ENCODE measurements at places on chromosomes 6 and 20.

DNA sequence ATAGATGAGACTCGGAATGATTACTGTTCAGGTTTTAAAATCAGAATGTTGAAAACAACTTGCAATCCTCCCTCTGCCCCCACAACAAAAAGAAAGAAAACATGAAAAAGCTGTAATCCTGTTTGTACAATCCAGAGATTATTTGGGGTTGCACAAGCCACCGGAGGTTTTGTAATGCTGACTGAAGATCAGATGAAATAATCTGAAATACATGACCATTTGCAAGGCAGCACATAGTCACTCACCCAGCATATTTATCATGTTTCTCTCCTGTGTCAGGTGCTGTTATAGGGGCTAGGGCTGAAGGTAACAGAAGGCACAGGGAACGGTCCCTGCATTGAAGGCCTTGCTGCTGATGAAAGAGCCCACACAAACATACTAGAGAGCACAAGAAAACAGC is 85.3 kb downstream of the SIM1 start:
- DNase-seq, result no peak

DNA sequence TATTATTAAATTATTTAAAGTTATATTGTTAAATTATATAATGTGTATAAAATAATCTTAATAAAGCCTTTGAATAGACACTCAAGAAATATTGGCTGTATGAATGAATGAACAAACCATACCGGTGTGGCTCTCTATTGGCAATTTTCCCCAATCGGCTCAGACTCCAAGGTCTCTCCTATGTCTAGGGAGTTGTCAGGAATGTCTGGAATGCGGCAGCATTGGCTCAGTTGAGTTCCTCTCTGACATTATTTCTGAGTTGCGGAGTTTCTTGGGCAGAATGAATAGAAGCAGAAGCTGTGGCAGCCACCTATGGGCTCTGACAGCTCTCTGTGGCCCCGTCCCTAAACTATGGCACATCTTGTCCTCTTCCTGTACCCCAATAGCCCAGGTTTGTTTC is 111.0 kb downstream of the SOBP start:
- peak; percentile 7 for DNase-seq

DNA sequence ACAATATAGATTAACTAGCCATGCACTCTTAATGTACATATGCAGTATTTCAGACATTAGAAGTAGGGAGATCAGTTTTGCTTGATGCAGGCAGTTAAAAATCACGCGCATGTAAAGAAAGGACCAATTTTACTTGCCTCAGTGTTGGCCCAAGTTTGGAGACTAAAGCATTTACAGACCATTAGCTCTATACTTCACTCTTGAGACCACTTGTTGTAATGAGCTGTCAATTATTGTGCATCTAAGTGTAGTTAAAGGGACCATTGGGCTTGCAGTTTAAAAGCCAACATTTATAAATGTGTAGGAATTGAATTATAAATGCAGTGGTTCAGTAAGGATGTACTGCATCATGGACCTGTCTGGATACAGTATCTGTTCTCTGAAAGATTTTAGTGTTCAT is 53.7 kb downstream of the PLCB4 start:
- no peak for DNase-seq

GRCh38 chr6:41518118-41518517 is 28.1 kb upstream of the FOXP4 start:
- DNase-seq, result peak; percentile 82

GRCh38 chr6:45026003-45026516 is 302.1 kb upstream of the RUNX2 start:
- no peak for DNase-seq
